Naive B cell (primary cell): ENCODE measurements at places on chromosomes 7 and 10. TPM values are rescaled to one million over a fixed set of nuclear protein-coding genes. Genes with fewer than 3 reads are reported as not detected.

The APBB1IP gene
- polyA plus RNA-seq = 76.1 TPM

The HMX3 gene
- not detected for polyA plus RNA-seq

The TMEM213 gene
- polyA plus RNA-seq = not detected

The CCDC172 gene
- polyA plus RNA-seq = not detected

The C10orf53 gene
- polyA plus RNA-seq = not detected

The SPDYE6 gene
- 0.20 TPM for polyA plus RNA-seq

The ACHE gene
- polyA plus RNA-seq = 0.92 TPM

The NKX1-2 gene
- polyA plus RNA-seq = not detected

The ZNF503 gene
- polyA plus RNA-seq = not detected

The LRRC4 gene
- not detected for polyA plus RNA-seq

DNA sequence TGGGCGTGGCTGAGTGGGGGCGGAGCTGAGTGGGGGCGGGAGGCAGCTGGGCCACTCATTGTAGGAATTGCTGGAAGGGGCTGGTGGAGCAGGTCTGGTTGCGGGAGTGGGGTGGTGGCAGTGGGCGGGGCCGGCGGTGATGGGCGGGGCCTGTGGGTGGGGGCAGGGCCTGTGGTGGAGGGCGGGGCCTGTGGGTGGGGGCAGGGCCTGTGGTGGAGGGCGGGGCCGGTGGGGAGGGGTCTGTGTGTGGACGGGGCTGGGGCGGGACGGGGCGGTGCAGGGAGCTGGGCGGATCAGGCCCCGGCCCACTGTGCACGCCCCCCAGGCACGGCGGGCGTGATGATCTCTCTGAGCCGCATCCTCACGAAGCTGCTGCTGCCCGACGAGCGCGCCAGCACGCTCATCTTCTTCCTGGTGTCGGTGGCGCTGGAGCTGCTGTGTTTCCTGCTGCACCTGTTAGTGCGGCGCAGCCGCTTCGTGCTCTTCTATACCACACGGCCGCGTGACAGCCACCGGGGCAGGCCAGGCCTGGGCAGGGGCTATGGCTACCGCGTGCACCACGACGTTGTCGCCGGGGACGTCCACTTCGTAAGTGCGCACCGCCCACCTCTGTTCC, 14.0 kb downstream of the SLC29A4 start:
- peak; percentile 38 for DNase-seq

DNA sequence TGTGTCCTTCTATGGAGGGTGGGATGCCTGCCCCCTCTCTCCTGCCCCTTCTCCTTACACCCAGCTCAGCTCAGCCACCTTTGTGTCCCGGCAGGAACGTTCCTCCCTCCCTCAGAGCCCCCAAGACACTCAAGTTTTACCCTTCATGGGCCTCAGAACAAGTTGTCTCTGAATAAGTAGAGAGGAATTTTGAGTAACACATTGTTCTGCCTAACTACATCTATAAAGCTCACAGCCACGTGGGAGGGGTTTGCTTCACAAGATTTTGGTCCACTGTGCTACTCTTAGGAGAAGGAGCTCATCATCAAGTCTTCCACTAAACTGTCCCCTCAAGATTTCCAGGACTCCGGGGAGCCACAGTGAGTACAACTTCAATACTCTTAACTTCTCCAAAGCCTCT, 51.6 kb upstream of the ZNF32 start:
- no peak for DNase-seq

GRCh38 chr7:87934699-87935383, 790 bp downstream of the ADAM22 start:
- DNase-seq = no peak

DNA sequence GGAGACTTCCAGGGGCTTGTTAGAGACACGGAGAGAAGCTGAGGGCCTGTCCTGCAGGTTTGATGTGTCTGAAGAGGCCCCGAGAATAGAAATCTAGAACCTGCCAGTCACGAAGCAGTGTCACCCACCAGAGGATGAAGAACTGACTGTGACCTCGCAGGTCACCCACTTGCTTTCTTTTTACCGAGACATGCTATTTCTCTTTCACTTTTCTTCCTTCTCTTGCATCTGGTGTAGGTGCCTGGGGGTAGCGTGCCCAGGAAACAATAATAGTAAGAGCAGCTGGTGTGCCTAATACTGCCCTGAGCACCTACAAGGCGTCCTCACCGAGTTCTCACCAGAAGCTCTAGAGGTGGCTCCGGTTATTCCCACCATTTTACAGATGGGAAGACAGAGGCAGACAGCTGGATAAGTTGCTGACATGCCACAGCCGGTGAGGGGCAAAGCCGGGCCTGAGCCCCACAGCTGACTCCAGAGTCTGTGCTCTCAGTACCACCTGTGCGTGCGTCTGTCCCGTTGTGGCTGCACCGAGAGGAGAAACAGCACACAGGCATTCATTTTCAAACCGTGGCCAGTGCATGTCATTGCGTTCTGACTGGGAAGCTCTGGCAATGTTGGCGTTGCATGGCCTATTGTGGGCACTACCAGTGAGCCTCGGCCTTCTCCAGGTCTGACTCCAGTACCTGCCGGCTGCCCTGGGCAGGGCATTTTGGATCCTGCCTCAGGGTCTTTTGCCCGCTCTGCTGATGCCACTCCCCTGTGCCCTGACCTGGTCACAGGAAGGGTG, 7.8 kb downstream of the CHST3 start:
- no peak for DNase-seq

GRCh38 chr10:127550861-127551260, 1.8 kb downstream of the NPS start:
- no peak for DNase-seq

- DNase-seq = no peak
Observed at GRCh38 chr10:28913436-28914237, 236.3 kb downstream of the BAMBI start.

GRCh38 chr10:104057717-104058116, 28.0 kb downstream of the COL17A1 start:
- no peak for DNase-seq

- DNase-seq = no peak
Observed at GRCh38 chr10:34029455-34029854, 695.0 kb upstream of the NRP1 start.

- DNase-seq = no peak
Observed at GRCh38 chr7:53624356-53624755, 588.9 kb downstream of the POM121L12 start.

GRCh38 chr7:11910253-11910652, 78.3 kb upstream of the THSD7A start:
- no peak for DNase-seq
